ENCODE measurements at places on chromosomes 7 and 10. TPM values are rescaled to one million over a fixed set of nuclear protein-coding genes. Genes with fewer than 3 reads are reported as not detected.

The KCNIP2 gene
- 3.6 TPM for total RNA-seq

The C10orf105 gene
- total RNA-seq = not detected

The SPRN gene
- total RNA-seq = under 0.01 TPM

The ZNF853 gene
- 5.8 TPM for total RNA-seq

The PVRIG gene
- total RNA-seq = not detected

The PLCE1 gene
- total RNA-seq = 1.6 TPM

The SLC13A4 gene
- total RNA-seq = not detected

The IFIT1B gene
- total RNA-seq = under 0.01 TPM

The HABP2 gene
- not detected for total RNA-seq

The ACTR3C gene
- total RNA-seq = 0.39 TPM

The FXYD4 gene
- total RNA-seq = not detected

The ASB13 gene
- total RNA-seq = 17.2 TPM

The MYPN gene
- total RNA-seq = 0.13 TPM

The CLRN3 gene
- not detected for total RNA-seq

The ZPBP gene
- not detected for total RNA-seq

The CDC14C gene
- total RNA-seq = not detected

The PKD2L1 gene
- total RNA-seq = not detected

The ST8SIA6 gene
- total RNA-seq = 0.88 TPM

The MBL2 gene
- total RNA-seq = not detected

The EVX1 gene
- not detected for total RNA-seq

The CALN1 gene
- not detected for total RNA-seq

The CYP2C9 gene
- total RNA-seq = not detected

The SERPINE1 gene
- 3,652 TPM for total RNA-seq

The GHRHR gene
- total RNA-seq = not detected

The OPN1SW gene
- total RNA-seq = not detected

Data from epithelial cell of alveolus of lung (primary cell).